Hepatocyte (in vitro differentiated cells): ENCODE measurements at places on chromosomes 4 and X.

DNA sequence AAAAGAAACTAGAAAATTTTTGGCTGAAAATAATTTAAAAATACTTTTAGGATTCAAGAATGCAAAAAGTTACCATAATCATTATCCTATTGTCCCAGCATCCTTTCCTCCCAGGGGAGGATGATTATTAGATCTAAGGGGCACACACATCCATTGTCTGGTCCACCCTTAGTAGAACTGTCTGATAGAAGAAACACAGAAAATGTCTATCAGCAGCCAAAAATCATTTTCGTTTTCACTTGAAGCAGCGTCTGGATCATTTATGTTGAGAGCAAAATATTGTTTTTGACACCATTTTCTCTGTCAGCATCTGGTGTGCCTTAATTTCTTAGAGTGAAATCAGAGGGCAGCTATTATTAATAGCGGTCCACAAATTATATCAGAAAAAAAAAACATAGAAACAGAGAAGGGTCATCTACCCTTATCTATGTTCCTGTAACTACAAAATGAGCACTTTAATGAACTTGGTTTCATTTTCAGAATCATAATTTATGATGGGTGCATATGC lies 446.3 kb downstream of the TRAM1L1 start:
- H3K27ac ChIP-seq: no peak overlapping the region
- no peaks in the 10 kb centered on the region for H3K4me1 ChIP-seq
- H3K36me3 ChIP-seq: no peaks in the 10 kb centered on the region
- DNase-seq: no peak
- H3K27me3 ChIP-seq: no peaks in the 10 kb centered on the region

- no peaks in the 10 kb centered on the region for H3K27me3 ChIP-seq
- H3K36me3 ChIP-seq: no peaks in the 10 kb centered on the region
- no peak for DNase-seq
- no peak overlapping the region for H3K4me3 ChIP-seq
- H3K27ac ChIP-seq: no peak overlapping the region
Measured at GRCh38 chr4:12691168-12691567, 793.0 kb downstream of the RAB28 start.

DNA sequence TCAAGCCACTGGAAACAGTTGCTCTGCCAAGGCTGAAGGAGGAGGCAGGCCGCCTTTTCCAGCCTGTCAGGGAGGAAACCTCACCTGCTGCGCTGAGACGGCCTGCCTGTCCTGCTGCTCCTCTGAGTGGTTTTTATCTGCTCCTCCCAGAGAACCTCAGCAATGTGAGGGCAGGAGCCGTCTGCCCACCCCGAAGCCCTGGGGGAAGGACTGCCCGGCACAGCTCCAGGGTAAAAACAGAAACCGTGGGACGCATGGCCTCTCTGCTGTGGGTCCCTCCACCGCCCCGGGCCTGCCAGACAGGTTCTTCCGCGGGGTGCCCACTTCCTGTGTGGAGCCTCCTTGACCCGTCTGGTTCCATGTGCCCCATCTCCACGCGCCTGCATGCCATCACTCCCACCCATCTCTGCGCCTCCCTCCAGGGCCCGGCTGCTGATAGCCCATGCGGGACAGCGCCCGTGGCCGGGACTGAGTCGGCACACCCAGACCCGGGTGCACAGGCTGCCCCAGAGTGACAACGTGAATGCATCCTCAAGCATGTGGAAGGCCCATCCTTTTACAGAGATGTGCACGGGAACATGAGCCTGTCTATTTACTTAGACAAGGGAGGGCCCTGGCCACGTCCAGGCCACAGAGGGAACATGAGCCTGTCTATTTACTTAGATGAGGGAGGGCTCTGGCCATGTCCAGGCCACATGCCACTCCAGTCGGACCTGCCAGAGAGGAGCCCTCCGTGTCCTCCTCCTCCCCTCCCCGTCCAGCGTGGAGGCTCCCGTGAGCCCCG lies 4.0 kb upstream of the SLC49A3 start:
- no peaks in the 10 kb centered on the region for H3K36me3 ChIP-seq
- H3K4me1 ChIP-seq: peaks cover 20% of the 10 kb centered on the region
- DNase-seq: no peak
- H3K4me3 ChIP-seq: no peak overlapping the region

GRCh38 chr4:26839534-26839951 lies 21.1 kb upstream of the STIM2 start:
- H3K27me3 ChIP-seq: no peaks in the 10 kb centered on the region
- H3K36me3 ChIP-seq: no peaks in the 10 kb centered on the region
- H3K27ac ChIP-seq: peak overlapping the region; percentile 37

- H3K27ac ChIP-seq: no peak overlapping the region
- H3K4me3 ChIP-seq: no peak overlapping the region
- DNase-seq: no peak
- no peaks in the 10 kb centered on the region for H3K36me3 ChIP-seq
- no peaks in the 10 kb centered on the region for H3K4me1 ChIP-seq
Measured at GRCh38 chr4:143771269-143771668, 70.8 kb upstream of the FREM3 start.

DNA sequence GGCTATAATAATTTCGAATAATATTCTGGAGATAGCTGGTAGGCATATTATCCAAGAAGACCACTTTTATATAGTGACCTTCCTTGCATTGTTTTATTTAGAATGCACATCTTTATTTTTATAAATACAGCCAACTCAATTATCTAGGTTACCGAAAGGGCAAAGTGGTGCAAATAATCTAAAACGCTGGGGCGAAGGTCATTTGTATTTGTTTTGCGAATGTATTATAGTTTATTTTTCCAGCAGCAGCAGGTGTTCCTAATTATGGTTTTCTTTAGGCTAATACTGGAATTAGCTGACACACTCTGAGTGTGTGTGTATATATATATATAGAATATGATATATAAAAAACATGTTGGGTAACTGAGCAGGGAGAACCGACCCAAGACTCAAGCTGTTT lies 48.1 kb upstream of the RAP2C start:
- no peak overlapping the region for H3K4me3 ChIP-seq
- no peaks in the 10 kb centered on the region for H3K36me3 ChIP-seq
- H3K27me3 ChIP-seq: no peaks in the 10 kb centered on the region

DNA sequence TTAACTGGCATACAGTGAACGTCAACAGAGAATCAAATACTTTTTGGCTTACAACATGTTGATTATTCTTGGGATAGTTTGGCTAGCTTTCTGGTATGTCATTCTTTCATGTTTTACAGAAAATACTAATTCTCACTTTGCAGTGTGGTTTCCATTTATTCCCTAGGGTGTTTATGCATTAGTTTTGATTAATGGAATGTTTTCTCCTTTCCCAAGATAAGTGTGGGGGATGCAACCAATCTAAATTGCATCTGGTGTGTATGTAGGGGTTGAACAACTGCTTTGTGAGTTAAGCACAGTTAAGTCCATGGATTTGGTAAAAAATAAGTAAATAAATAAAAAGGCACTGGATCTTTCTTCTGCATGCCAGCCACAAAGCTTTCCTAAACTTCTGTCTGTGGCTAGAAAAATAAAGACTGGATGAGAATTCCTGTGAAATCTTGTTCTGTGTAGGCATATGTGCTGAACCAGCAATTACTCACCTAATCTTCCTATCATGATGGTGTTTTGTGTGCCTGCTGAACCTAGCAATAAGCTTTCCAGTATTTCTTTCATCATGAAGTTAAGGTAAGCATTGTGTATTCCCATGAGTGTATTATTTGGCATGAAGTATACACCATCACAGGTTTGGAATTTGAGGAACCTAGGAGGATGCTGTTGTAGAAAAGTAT lies 50.6 kb upstream of the TENM3 start:
- H3K4me1 ChIP-seq: peaks cover 12% of the 10 kb centered on the region
- no peaks in the 10 kb centered on the region for H3K36me3 ChIP-seq
- DNase-seq: no peak
- H3K27ac ChIP-seq: peak overlapping the region; percentile 17

- no peak for DNase-seq
- H3K27me3 ChIP-seq: no peaks in the 10 kb centered on the region
- H3K4me1 ChIP-seq: peaks cover 7% of the 10 kb centered on the region
- H3K4me3 ChIP-seq: no peak overlapping the region
- H3K27ac ChIP-seq: peak overlapping the region; percentile 44
Measured at GRCh38 chr4:14023036-14023435, 395.5 kb upstream of the BOD1L1 start.
